ENCODE measurements at places on chromosomes 2 and 18.

DNA sequence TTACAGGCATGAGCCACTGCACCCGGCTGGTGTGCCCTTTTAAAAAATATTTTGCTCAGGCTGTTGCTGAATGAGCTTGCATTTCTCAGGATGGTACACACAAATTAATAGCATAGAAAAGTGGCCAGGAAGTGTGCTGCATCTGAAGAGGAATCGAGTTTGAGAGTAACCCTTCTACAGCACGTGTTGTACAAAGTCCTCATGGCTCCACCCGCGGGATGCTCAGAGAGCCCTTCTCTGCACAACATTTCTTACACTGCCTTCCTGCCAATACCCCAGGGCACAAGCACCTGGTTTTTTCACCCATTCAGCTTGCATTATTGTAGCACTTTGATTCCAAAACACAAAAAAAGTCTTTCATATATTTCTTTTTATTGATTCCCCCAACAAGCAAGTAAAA lies 90.1 kb upstream of the NEDD4L start:
- DNase-seq: no peak

DNA sequence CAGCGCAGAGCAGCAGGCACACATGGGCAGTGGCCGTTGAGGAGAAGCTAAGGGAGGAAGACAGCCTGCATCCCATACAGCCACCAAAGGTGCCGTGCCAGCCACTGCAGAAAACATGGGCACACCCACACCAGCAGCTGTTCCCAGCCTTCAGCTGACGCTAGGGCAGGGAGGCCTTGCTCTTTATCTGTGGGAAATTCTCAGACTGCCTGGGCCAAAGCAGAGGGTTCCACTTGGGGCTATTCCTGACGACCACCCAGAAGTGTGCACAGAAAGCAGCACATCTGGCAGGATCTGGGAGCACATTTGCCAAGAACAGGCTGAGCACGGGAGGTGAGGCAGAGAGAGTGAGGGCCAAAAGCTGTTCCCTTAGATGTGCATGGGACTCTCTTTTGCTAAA lies 101.3 kb upstream of the SOX11 start:
- no peak for DNase-seq

- no peak for DNase-seq
These were observed 106.5 kb downstream of the APOB start for GRCh38 chr2:20937353-20937752.

DNA sequence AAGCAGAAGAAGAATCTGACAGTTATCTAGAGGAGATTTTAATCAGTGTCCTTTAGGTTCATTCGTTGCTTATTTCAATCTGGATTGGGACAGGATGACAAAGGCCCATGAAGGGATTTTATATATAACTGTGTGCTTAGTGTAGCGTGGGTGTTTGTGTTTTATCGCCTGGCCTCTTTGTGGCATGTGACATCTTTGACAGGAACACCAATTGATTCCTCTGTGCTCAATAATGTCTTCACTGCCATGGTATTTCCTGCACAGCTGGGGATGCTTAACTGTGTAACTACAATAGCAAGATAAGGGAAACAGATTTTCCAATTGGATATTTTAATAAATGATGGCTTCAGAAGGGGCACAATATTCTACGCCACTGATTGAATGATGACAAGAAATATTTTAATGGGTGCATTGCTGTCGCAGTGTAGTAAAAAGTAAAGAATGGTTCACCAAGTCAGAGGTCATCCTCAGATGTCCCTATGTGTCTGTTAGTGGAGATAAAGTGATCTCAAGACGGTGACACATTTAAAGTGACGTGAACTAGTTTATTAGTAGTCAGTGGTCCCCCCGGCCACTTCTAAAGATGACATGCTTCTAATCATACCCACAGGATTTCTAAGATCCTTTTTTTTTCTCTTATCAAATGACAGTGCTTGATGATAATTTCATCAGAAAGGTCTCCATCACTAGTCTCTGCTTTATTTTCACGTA lies 160.4 kb downstream of the AGAP1 start:
- no peak for DNase-seq

DNA sequence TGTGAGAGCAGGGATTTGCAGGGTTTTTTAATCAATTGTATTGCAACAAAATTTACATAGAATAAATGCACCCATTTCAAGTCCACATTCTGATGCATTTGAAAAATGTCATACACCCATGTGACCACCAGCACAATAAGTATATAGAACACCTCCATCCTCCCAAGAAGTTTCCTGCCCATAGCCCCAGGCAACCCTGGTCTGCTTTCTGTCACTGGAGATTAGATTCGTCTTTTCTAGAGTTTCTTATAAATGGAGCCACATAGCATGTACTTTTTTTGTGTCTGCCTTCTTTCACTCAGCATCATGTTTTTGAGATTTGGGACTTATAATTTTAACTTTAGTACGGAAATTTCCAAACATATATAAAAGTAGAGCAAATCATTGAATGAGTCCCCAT lies 127.2 kb upstream of the EPAS1 start:
- DNase-seq: no peak
